ENCODE measurements at places on chromosomes 7 and 10.

DNA sequence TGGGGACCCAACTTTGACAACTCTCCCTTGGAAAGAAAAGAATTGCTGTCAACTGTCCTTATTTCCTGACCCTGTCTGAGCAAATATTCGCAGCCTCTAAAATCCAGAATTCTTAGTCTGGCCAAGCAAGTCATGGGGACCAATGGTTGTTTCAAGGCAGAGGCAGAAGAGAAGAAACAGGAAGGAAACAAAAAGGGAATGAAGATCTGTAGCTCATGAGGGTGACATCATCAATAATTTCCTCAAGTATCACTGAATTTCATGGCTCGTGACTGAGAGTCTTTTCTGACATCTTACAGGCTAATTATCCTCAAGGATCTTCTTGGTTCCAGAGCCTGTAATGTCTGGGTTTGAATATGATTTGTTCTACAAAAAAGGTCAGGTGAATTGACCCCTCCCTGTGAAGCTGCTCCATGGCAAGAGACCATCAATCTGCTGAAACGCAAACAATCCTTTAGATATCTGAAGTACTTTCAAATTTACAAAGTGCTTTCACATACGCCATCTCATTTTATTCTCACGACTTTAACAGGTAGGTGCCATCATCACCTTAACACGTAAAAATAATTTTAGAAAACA is 5.8 kb downstream of the CDK6 start:
- DNase-seq = no peak

DNA sequence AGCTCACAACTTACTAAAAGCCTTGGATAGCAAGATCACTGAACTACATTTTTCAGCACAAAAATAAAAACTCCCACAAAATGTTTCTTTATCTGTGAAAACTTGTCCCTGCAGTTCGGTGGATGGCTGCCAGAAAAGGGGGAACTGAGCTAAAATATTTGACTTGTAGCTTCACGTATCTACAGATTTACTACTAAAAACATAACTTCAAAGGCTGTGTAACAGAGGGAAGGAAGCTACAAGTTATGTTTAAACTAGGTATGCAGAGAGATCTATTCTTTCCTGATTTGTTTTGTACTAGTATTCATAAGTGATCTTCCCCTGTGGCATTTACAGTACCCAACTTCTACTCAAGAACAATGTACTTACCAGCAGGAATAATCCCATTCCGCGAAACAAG is 25.1 kb downstream of the SGCE start:
- no peak for DNase-seq

DNA sequence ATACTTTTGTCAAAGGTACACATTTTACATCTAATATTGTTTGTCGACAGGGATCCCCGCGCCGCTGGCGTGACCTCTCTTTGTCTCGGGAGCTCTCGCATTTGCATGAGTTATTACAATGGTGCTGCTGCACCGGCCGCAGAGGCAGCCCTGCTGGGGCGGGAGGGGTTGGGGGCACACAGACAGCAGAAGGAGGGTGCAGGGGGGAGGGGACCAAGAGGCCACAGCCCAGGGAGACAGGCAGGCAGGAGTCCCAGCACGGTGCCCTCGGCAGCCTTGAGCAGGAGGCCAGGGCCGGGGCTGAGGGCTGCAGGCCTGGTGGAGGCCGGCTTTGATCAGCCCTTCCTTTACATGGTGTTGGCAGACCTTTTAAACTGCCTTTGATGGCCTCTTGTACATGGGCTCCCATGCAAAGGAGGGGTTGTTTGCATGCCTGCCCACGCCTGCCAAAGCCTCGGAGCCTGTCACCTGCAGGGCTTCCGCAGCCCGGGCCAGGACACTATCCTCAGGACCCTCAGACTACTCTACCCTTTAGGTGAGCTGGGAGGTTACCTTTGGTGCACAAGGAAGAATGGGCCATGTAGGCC is 95.5 kb downstream of the EBF3 start:
- no peak for DNase-seq

GRCh38 chr10:104441329-104442000 is 87.8 kb downstream of the CFAP58 start:
- no peak for DNase-seq

DNA sequence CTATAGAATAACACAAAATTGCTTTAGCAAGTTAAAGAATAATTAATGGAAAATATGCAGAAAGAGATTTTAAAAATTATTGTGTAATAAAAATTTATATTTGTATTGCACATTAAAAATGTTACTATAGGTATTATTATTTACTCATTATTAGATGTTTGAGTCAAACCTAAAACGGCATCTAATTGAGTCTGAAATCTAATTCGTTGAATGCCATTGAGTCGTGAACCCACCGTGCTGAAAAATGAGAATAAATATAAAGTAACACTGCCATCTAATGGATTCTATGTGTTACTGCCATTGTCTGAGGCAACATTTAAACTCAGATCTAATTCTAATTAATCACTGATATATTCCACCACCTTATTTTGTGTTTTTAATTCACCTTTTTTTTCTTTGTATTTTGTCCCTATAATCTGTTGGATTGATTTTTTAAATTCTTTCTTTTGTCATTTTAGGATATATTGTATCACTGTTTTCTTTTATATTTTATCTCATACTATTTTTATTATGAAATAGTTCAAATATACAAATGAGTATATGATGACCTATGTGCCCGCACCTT is 62.2 kb downstream of the SAMD9 start:
- peak; percentile 46 for DNase-seq

- DNase-seq = peak; percentile 20
Measured at GRCh38 chr10:118950997-118951637, 78.4 kb upstream of the NANOS1 start.

DNA sequence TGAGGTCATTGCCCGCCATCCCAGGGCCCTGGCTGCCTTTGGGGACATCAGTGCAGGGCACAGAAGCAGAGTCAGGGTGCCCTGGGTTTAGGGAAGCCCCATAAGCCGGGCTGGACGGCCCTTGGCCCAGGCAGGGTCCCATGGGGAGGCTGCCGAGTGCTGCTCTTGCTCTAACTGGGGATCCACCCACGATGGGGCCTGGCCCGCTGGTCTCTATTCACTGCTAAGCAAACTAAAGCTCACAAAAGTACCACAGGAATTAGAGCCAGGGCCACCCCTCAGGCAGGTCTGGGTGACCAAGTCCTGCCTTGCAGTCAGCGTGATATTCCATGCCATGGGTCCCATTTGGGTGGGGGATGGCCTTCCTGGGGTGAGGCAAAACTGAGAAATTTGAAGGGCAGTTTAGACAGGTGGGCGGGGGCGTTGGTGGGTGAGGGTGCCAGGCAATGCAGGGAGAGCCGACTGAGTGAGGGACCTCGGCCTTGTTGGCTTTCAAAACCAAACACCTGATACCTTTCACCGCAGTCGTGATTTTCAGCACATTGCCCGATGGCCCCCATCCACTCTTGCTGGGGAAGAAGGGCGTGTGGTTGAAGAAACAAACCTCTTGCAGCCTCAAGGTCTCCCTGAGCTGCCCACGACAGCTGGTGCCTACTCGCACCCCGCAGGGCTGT is 92.8 kb upstream of the PPIF start:
- DNase-seq = no peak

GRCh38 chr10:125802131-125802530 is 20.9 kb downstream of the UROS start:
- no peak for DNase-seq

DNA sequence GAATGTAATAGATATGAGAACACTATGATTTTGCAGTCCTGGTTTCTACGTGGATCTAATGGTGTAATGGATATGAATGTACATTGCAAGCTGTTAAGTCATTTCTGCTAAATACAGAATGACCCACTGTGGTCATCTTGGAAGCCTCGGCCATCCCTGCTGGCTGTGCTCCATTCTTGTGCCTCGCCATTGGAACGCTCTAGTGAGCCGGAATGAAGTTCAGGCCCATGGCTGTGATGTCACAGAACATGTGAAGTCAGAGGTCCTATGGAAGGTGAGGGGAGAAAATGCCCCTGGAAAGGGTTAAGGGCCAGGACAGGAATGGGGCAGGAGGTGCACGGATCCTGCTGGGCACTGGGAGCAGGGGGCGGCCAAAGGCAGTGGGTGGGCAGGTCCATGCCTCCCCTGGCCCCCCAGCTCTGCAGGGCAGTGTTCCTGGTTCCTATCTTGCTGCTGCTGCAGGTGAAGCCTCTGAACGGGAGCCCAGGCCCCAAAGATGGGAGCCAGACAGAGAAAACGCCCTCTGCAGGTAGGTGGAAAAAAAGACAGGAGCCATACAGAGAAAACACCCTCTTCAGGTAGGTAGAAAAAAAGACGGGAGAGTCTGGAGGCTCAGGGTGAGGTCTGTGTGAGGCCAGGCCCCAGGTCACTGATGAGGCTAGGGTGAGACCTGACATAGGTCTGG is at the start of gene LLCFC1:
Gene LLCFC1, plus strand, starts transcription at position 259 of the 685 bp plus-strand sequence. Its CDS starts 138 bp downstream, at position 397.
- no peak for DNase-seq

DNA sequence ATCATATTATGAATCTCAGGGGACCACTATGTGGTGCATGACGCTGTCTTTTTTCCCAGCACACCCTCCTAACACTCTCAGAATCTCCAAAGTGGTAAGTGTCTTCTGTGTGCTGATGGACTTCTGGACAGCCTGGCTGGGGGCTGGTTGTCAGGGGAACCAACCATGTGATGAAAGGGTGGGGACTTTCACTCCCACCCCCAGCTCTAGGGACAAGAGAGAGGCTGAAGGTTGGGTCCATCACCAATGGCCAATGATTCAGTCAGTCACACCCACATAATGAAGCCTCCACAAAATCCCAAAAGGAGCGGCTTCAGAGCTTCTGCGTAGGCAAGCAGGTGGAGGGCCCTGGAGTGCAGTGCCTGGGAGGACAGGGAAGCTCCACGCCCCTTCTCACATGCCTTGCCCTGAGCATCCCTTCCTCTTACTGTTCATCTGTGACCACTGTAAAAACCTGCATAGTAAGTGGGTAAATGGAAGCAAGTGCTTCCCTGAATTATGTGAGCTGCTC is 44.6 kb downstream of the RASGEF1A start:
- no peak for DNase-seq

- no peak for DNase-seq
Measured at GRCh38 chr7:154984601-154985188, 18.2 kb downstream of the PAXIP1 start.

- DNase-seq = peak; percentile 3
Measured at GRCh38 chr7:83504330-83504729, 144.6 kb downstream of the SEMA3E start.

DNA sequence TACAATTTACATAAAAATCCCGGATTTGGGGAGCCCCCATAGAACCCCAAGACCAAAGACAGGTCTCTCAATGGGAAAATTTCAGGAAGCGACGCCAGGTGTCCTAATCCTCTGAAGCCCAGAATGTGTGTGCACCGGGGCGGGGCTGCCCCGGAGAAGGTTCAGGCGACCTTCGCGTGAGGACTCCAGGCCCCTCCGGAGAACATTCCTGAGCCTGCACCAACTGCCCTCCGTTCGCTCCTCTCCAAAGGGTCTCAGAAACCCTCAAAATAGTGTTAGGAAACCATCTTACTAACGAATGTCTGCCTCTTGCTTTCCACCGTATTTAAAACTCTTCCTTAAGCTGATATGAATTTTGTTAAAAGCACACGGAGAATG is 78.5 kb upstream of the INSIG1 start:
- no peak for DNase-seq

DNA sequence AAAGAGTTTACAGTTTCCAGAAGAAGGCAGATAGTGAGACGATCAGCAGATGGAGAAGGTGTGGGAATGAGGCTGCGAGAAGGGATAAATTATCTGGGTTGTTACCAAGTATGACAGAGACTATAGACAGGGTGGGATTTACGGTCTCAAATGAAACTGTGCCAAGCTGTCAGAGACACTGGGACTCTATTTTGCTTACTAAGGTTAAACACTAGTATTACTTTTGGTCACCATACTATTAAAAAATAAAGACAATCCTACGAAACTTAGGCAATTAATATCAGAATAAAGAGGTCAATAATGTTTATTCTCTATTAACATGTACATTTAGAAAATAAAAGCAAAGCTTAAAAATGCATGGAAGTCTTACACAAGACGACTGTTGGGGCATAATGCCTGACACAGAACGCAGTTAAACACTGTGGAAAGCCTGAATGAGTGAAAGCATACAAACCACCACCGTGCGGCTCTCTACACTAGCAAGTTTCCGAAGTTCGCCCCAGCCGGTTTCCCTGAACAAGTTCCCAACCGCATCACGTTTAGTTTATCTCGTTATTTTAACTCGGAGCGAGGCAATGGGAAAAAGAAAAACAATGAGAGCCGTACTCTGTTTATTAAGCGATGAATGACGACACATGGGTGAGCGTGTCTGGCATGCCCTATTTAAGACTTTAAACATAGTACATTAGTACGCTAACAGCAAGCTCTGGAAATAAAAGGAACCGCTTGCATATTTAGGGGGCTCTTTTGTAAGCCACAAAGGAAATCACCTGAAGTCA is 909 bp upstream of the CC2D2B start:
- peak; percentile 29 for DNase-seq

GRCh38 chr10:96301616-96302015 is 2.6 kb upstream of the DNTT start:
- no peak for DNase-seq

DNA sequence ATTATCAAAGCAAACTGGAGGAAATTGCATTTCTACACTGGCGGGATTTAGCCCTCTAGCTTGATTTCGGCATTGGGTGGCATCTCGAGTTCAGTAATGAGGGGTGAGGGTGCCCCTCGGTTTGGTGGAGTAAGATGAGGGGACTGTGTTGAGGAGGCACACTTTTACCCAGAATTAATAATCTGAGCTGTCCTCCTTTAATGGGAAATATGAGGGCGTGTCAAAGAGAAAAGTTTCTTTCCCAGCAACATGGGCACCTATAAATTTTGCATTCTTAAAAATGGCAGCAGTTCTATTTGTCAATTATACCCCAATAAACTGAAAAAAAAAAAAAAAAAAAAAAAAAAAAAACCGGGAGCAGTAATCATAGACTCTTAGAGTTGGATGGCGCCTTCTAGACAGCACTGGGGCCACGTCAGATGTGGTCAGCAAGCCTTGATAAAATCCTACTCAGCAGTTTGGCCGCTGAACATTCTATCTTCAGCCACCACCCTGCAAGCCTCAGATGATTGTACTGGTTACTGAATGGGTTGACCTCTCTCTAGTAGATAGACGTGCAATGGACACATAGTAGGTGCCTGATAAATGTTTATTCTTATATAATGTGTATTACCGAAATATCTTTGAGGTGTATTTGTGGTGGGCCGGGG is 931 bp downstream of the PAPSS2 start:
- no peak for DNase-seq

DNA sequence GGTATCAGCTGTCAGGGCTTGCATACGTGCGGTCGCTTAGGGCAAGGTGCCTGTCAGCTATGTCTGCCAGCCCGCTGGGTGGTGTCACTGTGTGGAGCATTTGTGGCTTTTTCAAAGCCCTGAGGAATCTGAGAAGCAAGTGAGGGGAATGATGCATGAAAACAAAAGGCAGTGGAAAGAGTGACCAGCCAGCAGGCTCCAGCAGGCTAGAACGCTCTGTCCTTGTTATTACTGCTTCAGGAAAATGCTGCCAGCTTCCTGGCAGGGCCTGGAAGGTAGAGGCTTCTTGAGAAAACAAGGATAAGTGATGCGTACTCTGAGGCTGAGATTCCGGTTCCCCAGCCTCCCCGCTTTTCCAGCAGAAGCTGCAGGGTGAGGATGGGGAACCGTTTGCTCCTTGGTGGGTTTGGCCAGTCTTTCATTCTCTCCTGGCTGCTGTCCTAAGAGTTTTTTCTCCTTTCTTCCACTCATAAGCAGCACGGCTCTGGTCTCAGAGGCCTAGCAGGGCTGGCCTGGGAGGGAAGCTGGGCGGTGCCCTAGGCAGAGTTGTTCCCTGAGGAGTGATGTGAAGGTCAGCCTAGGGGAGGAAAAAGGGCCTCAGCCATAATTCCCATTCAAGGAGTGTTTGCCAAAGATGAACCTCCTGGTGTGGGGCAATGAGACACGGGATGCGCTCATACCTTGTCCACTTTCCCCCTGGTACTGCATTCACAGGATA is 42.8 kb upstream of the MKLN1 start:
- peak; percentile 65 for DNase-seq
